ENCODE measurements at places on chromosomes 5 and 9.

- DNase-seq, result no peak
Measured at GRCh38 chr5:179488975-179489374, 61.4 kb upstream of the RUFY1 start.

- no peak for DNase-seq
Measured at GRCh38 chr9:27468000-27468399, 56.1 kb upstream of the IFNK start.

DNA sequence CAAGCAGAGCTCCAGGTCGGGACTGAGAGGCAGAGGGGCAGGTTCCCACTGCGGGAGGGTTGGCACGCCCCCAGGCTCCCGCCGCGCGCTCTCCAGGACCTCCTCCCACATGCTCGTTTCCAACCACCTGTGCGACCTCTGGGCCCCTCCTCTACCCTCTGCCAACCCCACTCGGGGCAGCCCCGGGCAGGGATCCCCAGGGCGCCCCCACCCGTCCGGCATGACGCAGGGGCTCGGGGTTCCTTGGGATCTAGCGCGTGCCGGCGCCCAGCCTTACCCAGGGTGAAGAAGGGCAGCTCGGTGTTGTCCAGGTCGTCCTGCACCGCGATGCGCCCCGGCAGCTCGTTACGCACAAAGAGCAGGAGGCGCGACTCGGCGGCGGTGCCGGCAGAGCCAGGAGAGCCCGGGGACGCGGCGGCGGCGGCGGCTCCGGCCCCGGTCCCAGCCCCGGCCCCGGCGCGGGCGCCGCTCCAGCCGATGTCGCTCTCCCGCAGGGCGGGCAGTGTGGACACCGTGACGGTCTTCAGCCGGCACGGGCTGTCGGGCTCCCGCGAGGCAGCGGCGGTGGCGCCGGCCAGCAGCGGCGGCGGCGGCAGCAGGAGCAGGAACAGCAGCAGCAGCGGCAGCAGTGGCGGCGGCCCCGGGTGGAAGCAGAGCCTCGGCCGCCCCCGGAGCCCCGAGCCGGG is 494 bp downstream of the ASTN2 start:
- DNase-seq, result no peak

GRCh38 chr5:134477462-134478245 is 47.8 kb upstream of the JADE2 start:
- DNase-seq, result no peak

GRCh38 chr9:87434366-87434765 is 63.3 kb upstream of the DAPK1 start:
- DNase-seq, result no peak

DNA sequence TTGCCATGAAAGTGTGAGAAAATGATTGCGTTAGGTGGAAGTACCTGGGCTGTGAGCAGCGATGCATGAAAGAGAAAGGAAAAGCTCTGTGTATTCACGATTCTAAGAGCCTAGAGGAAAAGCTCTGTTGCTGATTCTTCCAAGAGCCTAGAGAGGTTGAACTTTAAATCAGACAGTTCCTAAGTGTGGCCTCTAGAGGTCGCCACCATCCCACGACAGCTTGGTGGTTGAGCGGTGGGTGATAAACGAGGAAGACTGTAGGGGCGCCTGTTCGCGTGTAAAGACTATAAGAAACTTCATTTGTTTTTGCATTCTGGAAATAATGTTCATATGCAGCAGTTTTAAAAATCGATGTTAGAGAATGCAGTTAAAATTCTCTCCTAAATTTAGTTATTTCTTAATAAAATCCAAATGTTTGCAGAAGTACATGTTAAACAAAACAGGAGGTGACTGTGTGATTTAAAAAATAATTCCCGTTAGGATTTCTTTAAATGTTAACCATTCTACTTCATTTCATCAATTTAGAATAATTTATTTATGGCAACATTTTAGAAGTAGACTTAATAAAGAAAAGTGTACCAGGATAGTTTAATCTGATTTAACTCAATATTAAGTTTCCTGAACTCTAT is 107.7 kb downstream of the TENT4A start:
- DNase-seq, result peak; percentile 45

DNA sequence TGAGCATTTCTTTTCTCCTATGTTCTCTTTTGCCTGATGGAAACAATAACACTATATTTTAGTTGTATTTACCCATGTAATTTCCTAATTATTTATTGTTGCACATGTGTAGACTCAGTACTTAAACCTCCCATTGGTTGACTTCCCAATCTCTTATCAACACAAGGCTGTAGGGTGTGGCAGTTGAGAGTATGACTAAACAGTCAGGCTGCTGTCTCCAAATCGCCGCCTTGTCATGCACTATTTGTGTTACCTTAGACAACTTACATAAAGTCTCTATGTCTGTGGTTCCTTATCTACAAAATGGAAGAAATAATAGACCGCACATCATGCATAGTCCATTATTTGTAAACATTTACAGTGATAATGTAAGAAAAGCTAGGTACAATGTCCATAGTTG is 68.9 kb upstream of the EFNA5 start:
- DNase-seq, result peak; percentile 79

- no peak for DNase-seq
Measured at GRCh38 chr5:90131383-90132133, 278.0 kb downstream of the CETN3 start.

DNA sequence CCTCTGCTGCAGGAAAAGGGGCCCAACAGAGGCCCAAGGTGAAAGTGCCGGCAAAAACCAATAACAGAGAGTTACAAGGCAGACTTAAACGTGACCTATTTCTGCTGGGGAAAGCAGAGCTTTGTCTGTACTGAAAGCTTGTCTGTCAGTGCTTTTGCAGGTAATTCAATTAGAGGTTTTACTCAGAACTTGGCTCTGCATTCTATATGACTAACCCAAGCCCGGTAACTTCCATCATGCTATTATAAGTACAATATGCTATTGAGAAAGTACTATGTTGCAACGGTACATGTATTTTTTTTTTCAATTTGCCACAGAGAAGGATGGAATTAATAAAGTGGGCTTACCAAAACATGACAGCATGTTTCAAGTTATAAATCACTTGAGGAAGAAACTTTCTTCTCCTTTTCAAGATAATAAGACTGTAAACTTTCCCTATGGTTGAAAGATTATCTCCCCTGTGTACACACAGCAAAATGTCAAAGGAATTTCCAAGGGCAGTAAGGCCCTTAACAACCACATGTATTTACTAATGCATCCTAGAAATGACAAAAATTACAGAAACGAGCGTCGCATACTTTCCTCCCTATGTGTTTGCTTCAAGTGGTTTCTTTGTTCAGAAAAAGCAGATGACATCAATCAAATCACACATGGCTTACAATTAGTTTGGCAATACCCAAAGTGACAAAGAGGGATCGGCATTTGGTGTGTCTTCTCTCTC is 282.4 kb downstream of the EFNA5 start:
- peak; percentile 67 for DNase-seq

GRCh38 chr5:155052532-155052931 is 39.0 kb downstream of the KIF4B start:
- no peak for DNase-seq

DNA sequence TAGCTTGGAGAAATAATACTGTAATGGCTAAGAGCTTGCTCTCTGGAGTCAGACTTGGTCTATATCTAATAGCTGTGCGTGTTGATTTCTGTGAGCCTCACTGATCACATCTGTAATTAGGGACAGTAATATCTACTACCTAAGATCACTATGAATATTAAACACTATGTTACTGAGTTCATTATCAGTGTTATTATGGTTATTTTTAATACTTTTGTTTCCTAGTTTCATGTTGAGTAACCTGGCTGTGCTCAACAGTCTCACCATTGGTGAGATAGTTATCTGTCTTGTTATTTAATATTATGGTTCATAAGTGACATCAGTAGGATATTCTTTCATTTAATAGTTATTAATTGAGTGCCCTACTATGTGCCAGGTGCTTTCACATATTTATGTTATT is 22.4 kb upstream of the CAVIN4 start:
- DNase-seq, result no peak

DNA sequence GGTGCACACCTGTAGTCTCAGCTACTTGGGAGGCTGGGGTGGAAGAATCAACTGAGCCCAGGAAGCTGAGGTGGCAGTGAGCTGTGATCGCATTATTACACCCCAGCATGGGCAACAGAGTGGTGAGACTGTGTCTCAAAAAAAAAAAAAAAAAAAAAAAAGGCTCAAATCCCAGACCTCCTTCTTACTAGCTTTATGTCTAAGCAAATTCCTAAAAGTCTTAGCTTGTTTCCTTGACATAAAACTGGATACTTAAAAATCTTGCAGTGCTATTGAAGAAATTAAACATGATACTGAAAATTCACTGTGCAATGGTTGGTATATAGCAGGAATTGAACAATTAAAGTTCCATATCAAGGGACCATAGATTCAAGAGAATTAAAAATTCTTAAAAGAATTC is 45.0 kb downstream of the PCDHGC5 start:
- DNase-seq, result no peak

DNA sequence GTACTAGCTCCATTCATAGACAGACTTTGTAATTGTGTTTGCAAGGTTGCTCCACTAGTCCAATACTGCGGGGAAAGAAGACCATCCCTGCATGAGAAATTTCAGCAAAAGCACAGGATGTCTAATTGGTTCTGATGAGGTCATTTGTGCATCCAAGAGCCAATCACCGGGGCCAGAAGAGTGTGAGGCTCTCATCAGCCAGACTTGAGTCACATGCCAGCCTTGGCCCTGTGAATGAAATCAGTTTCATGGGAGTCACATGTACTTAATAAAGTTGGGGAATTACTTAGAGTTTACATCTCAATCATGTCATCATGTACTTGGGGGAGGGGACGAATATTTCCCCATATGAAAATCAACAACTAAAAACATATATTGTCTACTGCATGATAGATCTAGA is 1236.0 kb downstream of the MAT2B start:
- no peak for DNase-seq

GRCh38 chr9:120500733-120501132 is 79.2 kb downstream of the CDK5RAP2 start:
- no peak for DNase-seq

GRCh38 chr9:125260561-125260960 is 1.1 kb upstream of the GAPVD1 start:
- DNase-seq, result no peak

DNA sequence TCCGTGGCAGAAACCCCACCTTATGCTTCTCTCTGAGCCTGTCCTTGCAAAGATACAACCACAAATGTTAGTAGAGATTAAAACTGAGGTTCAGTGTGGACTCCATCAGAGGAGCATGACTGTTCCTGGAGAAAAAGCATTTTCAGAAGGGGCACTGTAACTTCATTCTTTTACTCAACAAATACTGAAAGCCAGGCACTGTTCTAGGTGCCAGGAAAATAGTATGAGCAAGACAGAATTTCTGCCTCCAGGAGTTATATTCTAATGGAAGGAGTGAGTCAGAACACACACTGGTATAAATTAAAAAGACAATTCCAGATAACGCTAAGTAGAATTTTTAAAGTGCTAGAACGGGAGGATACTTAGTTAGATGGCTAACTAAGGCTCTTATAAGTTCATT is 251.4 kb upstream of the GAS1 start:
- DNase-seq, result no peak

DNA sequence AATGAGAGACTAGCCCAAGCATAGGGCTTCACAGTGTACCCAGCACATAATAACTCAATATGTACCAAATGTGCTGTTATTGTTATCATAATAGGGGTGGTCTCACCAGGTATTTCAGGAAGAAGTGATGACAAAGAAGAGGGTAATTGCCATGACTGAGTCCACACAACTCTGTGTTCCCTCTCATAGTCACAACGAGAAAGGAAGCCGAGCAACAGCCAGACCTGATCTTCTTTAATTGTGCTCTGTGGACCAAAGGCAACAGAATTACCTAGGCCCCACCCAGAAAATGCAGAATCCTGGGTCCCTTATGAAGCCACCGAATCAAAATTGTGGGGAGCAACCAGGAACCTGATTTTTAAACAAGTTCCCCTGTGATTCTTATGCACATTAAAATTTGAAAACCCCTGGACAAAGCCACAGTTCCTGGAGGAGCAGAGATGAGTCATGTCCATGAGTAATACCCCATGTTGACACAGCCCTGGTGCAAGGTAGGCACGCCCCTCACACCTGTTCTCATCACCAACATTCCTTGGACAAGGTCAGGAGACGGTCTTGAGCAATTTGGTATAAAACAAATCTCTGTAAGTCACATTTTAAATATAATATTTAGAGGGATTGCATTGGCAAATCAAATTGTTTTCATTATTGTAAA is 5.2 kb downstream of the FGF1 start:
- peak; percentile 88 for DNase-seq

DNA sequence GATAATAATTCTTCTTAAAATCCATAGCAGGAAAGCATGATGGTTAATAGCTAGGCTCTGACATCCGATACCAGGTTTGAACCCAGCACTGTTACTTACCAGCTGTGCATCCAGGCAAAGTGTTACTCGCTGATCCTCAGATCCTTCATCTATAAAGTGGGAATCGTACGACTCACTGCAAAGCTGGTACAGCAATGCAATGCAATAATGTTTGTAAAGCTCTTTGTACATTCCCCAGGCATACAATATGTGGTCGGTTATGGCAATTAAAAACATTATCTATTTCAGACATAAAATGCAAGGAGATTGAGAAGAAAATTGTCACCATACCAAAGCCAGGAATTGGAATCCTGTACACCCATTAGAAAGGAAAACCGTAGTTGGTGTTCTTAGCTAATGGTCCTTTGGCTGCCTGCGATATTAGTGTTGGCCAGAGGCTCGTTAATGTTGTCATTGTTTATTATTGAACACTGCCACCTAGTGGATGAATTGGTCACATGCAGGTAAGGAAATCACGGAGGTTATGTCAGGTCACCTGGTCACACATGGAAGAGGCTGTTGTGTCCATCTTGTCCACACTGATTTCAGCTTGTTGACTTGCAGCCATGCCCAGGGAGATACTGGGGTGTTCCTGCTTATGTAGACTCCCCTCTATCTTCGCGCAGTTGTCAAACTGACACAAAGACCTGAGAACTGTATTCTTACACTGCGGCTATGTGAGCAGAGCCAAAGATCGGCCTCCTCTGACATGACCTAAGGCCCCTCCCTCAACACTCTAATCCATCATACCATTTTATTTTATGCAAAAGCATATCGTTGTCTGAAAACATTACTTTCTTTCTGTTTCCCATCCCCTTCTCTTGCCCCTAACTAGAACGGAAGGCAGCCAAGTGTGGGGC is 87.5 kb upstream of the PPP2R2B start:
- DNase-seq, result peak; percentile 89

GRCh38 chr5:155332618-155333017 is 319.1 kb downstream of the KIF4B start:
- DNase-seq, result no peak

DNA sequence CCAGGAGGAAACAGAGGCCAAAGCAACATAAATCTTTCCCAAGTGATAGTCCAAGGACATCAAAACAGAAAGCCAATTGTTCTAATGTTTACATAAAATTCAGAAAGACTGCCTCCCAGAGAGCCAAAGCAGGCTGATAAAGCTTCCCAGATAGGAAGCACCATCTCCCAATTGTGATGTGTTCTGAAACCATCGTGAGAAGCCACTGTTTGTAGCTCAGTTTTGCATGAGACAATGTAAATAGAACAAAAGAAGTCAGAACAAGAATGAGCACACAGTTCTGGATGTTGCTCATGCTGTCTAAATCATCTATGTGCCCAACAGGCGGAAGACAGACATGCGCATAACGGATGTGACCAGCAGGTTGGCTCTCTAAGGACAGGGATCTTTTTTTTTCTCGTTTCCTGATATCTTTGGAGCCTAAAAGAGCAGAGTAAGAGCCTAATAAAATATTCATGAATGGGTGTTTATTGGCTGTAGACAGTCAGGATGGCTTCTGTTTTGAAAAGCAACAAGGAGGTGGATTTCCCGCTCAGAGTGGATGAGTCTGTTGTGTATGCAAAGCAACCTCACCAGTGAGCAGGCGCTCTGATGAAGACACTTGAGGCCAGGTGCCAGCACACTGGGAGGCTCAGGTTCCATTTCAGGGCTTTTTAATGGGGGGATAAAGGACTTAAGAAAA is 113.6 kb downstream of the GNA14 start:
- no peak for DNase-seq

GRCh38 chr9:90307891-90308290 is 334.7 kb downstream of the DIRAS2 start:
- DNase-seq, result no peak

Measured in A172 (cell line).